Body of pancreas (tissue), 4 donors: ENCODE measurements at places on chromosomes 3 and 15. TPM values are rescaled to one million over a fixed set of nuclear protein-coding genes. Genes with fewer than 3 reads are reported as not detected.

- no peak for DNase-seq
Observed at GRCh38 chr3:184561913-184562877, 610 bp downstream of the EPHB3 start.

CHRNA5 gene
- total RNA-seq, result not detected

RARRES1 gene
- 18.4 TPM for total RNA-seq

DNA sequence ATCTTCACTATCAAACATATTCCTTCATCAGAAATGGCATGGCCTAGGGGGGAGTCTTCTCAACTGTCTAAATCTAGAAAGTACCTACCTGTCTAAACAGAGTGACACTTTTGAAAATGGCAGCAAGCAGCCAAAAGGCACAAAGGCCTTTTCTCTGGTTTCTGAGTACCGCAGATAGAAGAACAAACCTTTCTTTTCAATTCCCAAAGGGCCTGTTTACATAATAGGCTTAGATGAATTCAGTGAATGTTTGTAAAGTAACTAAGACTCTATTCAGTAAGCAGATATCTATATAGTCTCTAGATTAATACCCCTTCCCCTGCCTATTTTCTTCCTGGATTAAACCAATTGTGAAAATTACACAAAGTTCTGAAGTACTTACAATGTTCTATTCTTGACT lies 7.1 kb downstream of the MYEF2 start:
- DNase-seq, result no peak

- no peak for DNase-seq
Observed at GRCh38 chr15:67050062-67050461, 15.3 kb upstream of the SMAD3 start.

TMEM266 gene
- 9.1 TPM for total RNA-seq

- no peak for DNase-seq
Observed at GRCh38 chr3:183536238-183536880, 19.1 kb downstream of the KLHL6 start.

SAXO2 gene
- total RNA-seq, result 1.3 TPM

DNA sequence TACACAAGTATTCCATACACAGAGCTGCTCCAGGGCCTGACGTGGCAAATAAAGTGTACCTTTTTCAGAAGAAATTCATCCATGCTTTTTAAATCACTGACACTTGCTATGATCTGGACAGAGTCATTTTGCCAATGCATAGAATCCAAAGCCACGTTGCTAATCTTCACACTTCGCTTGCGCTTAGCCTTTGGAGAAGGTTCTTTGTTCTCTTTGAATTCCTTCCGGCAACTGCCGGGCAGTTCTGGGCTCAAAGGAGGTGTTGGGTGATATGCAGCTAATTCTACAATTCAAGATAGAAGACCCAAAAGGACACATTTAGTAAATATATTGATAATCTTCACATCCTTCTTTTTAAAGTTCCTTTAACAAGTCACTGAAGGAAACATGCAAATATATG lies 69.9 kb downstream of the NR2E3 start:
- DNase-seq, result no peak

DNA sequence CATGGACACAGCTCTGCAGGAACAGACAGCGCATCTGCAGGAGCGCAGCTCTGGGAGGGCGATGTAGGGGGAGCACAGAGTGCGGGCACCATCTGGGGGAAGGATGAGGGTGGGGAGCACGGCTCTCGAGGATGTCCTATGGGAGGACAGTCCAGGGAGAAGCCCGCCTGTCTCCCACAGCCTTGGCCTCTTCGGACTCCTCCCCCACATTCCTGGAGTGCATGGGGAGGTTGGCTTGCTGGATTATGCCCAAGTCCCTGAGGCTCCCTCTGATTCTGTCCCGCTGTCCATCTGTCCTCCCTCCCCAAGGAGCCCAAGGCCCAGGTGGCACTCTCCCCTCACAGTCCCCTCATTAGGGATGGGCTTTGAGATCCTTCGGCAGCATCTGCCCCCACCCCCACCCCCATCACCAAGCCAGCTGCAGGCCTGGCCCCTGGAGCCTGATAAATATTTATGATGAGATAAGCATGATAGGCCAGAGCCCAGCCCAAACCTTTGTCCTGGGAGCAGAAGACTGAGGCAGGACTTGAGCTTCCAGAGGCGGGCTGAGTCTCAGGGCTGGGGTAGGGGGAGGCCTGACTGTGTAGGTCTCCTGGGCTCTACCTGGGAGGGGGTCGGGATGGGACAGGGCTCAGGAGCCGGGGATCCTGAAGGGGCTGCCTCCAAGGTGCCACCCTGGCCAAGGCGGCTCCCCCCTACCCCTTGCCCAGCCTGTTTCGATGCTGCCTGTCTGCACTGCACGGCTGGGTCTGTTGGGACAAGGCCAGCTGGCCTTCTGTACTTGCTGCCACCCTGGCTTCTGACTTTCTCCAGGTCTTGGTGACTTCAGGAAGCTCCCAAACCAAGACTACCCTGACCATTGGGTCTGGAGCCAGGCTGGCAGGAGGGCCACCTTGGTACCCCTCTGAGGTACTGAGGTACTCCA lies 28.6 kb upstream of the SEMA3F start:
- DNase-seq, result peak; percentile 48

- DNase-seq, result no peak
Observed at GRCh38 chr15:45594319-45594718, 7.1 kb downstream of the BLOC1S6 start.

- DNase-seq, result no peak
Observed at GRCh38 chr3:64216274-64217147, 8.8 kb downstream of the PRICKLE2 start.

DNA sequence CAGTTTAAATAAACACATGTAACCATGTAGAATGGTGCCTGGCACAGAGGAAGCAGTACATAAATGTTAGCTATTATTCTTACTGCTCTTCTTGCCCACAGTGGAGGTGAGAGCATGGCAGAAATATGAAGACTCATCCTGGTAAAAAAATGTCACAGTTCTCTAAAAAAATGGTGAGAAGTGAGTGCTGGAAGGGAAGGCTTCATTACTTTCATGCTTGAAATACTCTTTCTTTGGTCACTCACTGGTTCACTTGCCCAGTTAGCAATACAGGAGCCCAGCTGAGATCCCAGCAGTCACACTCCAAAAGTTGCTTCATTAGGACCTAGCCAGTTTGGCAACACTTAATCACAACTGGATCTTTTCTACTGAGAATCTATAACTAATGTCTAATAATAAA lies 1017.2 kb downstream of the TUSC7 start:
- DNase-seq, result no peak

DNA sequence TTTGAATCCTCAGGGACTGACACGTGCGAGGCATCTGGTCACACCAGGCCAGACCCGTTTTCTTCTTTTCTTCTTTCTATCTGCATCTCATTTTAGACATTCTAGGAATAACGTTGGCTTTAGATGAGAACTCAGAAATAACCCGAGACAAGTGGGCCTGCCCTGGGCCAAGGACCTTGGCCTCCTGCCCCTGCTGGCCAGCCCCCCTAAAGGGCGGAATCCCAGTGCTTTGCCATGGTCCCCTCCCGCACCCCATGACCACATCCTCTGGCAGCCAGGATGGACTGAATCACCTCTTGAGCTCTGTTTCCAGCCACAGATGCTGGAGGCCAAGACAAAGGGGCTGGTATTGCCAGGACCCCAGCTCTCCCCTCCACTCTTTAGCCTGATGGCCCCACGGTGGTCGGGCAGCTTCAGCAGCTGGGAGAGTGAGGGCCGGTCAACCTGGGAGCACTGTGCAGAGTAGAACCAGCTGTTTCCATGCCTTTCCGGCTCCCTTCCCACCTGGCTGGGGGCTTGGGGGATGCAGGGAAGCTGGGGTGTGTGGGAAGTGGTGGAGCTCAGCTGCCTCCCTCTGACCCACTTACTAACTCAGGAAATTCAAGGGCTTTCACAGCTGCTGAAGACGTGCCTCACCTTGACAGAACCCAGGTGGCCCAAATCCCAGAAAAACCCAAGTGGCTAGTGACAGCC lies 190.9 kb downstream of the FAM43A start:
- DNase-seq, result no peak

DNA sequence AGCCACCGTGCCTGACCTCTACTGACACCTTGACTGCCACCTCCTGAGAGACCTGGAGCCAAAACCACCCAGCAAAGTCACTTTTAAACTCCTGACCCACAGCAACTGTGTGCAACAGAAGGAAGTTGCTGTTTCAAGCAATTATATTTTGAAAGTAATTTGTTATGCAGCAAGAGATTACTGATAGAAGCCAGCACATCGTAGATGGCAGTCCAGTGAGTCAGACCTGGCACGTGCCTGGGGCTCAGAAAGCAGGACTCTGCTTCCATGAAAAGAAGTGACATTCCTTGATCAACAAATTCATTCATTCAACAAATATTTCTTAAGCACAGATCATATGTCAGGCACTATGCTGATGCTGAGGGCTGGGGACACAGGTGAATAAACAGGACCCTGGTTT lies 5.7 kb upstream of the CSPG4 start:
- no peak for DNase-seq
